ENCODE measurements at places on chromosomes 6 and 20. TPM values are rescaled to one million over a fixed set of nuclear protein-coding genes. Genes with fewer than 3 reads are reported as not detected.

- no peak for DNase-seq
These were observed 21.1 kb downstream of the PDRG1 start for GRCh38 chr20:31930779-31931178.

GRCh38 chr20:18780385-18781130 is 33.0 kb upstream of the SCP2D1 start:
- no peak for DNase-seq

- DNase-seq, result no peak
These were observed 653 bp downstream of the NAA20 start for GRCh38 chr20:20017844-20018185.

GRCh38 chr6:128479048-128479666 is 41.2 kb downstream of the PTPRK start:
- DNase-seq, result no peak

DNA sequence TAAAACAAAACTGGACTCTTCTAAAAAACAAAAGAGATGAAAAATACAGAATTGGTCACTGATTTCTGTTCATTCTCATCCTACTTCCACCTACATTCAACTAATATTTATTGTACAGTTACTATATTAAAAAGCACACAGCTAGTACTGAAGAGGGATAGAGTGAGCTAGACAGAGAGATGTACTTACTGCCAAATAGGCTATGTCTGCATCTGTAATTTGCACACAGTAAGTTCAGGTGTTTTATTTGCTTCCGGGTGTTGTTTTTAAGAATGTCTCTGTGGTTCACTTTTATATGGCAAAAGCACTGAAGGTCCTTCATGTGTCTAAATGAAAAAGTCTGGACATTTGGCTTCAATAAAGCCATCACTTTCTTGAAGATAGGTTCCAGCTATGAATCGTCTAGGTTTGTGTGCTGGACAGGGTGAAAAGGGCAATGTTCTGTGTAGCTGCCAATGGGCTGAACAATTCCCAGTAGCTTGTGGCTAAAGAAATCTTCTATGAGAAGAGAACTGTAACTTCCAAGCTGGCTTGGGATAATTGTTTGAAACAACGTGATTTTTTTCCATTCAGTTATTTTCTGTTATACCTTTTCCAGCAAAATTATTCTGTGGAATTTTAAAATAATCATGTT is 47.3 kb downstream of the EPB41L2 start:
- no peak for DNase-seq

DNA sequence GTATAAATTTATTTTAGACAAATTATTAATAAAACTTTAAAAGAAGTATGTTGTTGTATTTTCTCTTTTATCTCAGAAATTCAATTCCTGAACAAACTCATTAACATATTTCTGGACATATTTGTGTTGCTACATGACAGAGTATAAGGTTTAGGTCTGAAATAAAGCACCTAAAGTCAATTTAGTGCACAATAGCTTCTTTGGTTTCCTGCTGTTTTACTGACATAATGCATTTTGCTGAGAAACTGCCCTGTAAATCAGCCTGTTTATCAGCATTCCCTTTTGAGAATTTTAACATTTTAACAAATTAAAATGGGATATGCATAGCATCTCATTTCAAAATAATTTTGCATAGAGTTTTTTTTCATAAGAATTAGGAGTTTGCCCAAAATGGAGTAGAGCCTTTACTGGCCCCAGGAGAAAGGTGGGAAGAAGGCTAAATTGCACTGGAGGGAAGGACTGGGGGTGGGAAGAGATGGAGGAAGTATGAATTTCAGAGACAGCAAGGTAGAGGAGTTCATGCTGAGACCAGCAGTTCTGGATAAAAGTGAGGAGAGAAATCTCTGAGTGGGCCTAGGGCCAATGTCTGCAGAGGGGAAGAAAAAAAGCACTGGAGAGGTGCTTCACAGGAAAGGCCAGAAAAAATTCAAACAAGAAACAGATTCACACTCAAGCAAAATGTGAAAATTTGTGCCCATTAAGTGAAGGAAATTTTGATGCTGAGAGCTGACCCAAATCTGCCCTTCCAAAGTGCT is 324.2 kb upstream of the HSF2 start:
- DNase-seq, result no peak

- DNase-seq, result no peak
These were observed 85.7 kb upstream of the AGPAT4 start for GRCh38 chr6:161359618-161359945.

DNA sequence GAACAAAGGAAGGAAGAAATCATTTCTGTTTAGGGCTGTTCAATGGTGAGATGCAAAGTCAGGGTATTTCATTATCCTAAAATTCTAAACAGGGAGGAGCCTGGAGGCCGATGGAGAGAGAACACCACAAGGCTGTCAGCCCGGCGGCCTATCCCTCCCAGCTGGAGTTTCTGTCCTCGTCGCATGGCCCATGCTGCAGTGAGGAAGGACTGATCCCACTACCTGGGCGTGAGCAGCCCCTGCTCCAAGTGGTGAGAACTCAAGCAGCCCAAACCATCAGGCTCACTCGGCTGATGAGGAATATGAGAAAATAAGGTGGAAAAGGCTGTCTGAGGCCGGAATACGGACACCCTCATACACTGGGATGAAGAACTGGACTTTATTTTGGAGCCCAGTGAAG is 30.8 kb downstream of the DIDO1 start:
- DNase-seq, result no peak

- DNase-seq, result no peak
These were observed 55.7 kb upstream of the NKX2-2 start for GRCh38 chr20:21569586-21569985.

- DNase-seq, result no peak
These were observed 56.4 kb downstream of the ZMYND8 start for GRCh38 chr20:47300071-47300470.

- DNase-seq, result no peak
These were observed 356.7 kb upstream of the JARID2 start for GRCh38 chr6:14889188-14889587.

DNA sequence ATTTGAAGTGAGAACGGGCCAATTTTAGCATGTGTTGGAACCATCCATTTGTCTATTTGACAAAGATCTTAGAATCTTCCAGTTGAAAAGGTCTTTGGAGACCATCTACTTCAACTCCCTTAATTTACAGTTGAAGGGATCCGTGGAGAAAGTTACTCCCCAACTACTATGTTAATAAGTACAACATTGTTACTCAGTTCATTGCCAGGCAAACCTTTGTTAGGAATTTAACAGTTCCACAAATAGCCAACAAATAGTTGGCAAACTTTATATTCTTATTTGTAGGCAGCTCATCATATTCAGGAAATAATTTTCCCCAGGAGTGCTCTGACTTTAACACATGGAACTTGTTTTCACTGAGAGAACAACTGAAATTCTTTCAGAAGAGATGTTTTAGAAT is 81.0 kb upstream of the FLRT3 start:
- DNase-seq, result no peak

DNA sequence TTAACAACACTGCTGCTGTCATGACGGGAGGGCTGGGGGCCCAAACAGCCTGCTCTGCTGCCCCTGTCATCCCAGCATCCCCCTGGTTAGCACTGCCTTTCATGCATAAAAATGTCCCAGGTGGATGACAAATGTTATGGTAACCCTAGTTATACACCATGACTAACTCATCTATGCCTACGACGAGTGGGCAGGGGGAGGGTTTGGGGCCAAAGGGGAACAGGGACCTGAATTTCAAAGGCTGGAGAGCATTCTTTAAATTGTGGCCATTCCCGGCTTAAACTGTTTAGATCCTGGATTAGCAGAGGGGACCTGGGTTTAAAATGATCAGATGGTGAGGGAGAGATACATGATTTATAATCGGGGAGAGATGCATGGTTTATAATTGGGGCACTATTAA is 24.4 kb downstream of the GNAS-AS1 start:
- DNase-seq, result no peak

DNA sequence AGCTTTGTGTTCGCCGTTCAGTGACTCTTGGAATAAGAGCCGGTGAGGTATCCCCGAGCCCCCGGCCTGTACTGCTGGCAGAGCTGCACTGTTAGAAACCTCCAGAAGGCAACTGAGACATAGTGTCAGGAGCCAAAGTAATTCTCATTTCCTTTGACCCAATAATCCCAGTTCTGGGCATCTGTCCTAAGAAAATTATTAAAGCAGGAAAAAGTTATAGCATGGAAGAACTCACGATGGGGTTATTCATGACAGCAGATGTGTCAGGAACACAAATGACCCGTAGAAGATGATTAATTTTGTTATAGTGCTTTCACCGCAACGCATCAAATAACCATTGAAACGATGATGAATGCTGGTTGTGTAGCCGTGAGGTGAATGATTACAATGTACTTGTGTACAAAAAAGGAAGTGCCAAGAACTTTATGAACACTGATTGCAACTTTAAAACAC is 20.3 kb downstream of the CYP21A2 start:
- DNase-seq, result no peak

- no peak for DNase-seq
These were observed 223.1 kb upstream of the PDE10A start for GRCh38 chr6:165886169-165886568.

- no peak for DNase-seq
These were observed 510.7 kb upstream of the SULF2 start for GRCh38 chr20:48295966-48296421.

DNA sequence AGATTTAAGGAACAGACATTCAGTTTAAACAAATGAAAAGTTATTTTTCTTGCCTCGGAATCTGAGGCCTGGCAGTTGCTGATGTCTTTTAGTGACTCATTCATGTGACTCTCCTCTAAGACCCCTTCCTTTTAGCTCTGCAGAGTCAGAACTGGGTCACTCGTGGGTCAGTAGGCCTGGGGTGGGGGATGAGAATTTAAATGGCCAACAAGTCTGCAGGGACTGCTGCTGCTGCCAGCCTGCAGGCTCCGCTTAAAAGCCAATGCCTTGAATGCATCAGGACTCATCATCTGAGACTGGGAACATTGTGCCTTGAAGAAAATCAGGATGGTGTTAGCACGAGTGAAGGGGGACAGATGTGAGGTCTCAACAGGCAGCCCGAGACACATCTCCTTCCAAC is 404.3 kb downstream of the CDH26 start:
- no peak for DNase-seq

DNA sequence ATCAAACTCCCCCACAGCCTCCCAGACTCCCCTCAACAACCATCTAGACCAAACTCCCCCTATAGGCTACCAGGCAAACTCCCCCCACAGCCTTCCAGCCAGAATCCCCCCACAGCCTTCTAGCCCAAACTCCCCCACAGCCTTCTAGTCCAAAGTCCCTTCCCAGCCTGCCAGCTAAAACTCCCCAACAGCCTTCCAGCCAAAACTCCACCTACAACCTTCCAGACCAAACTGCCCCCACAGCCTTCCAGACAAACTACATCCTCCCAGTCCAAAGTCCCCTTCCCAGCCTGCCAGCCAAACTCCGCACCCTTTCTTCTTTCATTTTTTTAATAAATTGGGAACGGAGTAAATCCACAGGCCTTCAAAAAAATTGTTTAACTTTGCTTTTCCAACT is 37.4 kb upstream of the SYNDIG1 start:
- DNase-seq, result no peak

GRCh38 chr20:34701405-34702085 is 2.6 kb upstream of the TP53INP2 start:
- no peak for DNase-seq

GRCh38 chr20:55140631-55141030 is 665.2 kb downstream of the DOK5 start:
- no peak for DNase-seq

DNA sequence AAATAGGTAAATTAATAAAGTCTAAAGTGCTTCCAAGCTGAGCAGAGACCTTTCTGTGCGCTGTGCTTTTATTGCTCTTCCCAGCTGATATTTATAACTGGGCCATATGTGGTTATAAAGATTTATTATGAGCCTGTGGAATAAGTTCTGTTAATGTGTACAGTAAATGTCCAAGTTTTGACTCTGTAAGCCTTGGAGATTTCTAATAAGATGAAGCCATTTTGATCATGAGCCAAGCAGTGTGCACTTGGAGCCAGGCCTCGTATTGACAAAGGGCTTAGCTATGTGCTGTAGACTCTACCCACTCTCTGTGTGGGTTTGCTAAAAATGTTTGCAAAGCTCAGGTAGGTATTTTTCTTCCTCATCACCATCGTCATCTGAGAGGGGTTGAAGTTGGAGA is 361.1 kb downstream of the FOXA2 start:
- no peak for DNase-seq

DNA sequence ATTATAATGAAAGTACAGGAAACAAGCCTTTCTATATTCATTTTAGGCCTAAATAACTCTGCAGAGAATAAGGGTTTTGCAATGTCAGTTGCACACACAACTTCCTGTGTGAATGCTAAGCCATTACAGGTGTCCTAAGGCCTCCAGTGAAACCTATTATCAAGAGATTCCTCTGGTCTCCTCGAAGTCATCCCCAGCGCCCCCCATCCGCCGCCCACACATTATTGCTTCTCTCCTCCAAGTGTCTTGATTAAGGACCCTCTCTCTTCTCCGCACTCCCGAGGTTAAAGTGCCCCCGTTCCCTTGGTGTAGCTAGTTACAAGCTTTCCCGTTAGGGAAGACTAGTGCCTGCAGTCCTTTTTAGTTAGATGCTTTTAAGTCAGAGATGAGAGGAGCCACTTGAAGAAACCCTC is 1.3 kb downstream of the HIVEP2 start:
- no peak for DNase-seq

GRCh38 chr6:85465762-85466161 is 15.9 kb downstream of the NT5E start:
- DNase-seq, result no peak

- no peak for DNase-seq
These were observed 12.7 kb upstream of the BAK1 start for GRCh38 chr6:33592595-33593413.

DNA sequence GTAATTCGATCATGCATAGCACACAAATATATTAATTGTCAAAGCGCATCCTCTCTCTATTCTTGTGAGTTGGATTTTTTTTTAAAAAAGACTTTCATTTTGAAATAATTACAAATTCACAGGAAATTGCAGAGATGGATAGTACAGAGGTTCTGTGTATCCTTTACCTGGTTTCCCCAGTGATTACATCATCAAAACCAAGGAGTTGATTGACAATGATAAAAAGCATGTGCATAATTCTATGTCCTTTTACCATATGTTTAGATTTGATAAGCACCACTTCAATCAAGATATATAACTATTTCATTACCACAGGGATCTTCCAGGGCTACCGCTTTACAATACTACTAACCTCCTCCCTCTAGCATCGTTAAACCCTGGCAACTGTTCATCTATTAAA is 40.2 kb downstream of the CCN2 start:
- no peak for DNase-seq

The WFDC10B gene
- total RNA-seq, result not detected

The AKIRIN2 gene
- total RNA-seq, result 10.5 TPM

The BACH2 gene
- total RNA-seq, result 5.3 TPM

The NKAPL gene
- total RNA-seq, result 0.81 TPM

The STMND1 gene
- total RNA-seq, result 0.21 TPM

The KCNS1 gene
- 0.09 TPM for total RNA-seq

The TINAG gene
- total RNA-seq, result not detected

The TCP11 gene
- not detected for total RNA-seq

The GRIK2 gene
- 2.3 TPM for total RNA-seq

The PHF3 gene
- total RNA-seq, result 31.9 TPM

The COL12A1 gene
- 2.8 TPM for total RNA-seq

The TBXT gene
- not detected for total RNA-seq

The KCNQ2 gene
- total RNA-seq, result 2.1 TPM

The KHDC1L gene
- total RNA-seq, result not detected

The PHIP gene
- total RNA-seq, result 8.9 TPM

The KIAA0408 gene
- total RNA-seq, result 1.3 TPM

The TMC2 gene
- 0.06 TPM for total RNA-seq

The PDSS2 gene
- total RNA-seq, result 5.8 TPM

The SMPDL3A gene
- 10.2 TPM for total RNA-seq
